Activated T-cell treated with anti-CD3 and anti-CD28 coated beads for 24 hours (primary cell): ENCODE measurements at places on chromosomes 13 and 19.

DNA sequence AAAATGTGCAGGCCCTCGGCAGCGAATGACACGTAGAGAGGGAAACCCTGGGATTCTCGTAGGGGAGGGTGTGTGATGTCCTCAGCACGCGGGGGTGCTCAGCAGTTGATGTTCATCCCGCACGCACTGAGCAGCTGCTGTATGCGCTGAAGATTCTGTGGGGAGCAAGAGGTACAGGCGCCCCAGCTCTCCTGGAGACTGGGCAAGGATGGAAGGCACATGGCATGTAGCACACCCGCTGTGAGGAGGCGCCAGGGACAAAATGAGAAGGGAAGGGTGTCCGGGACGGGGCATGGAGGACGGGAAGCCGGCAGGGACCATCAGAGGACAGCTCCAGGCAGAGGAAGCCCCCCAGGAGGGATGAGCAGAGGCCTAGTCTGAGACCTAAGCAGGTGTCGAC is 15.4 kb downstream of the ATP11A start:
- DNase-seq: no peak

DNA sequence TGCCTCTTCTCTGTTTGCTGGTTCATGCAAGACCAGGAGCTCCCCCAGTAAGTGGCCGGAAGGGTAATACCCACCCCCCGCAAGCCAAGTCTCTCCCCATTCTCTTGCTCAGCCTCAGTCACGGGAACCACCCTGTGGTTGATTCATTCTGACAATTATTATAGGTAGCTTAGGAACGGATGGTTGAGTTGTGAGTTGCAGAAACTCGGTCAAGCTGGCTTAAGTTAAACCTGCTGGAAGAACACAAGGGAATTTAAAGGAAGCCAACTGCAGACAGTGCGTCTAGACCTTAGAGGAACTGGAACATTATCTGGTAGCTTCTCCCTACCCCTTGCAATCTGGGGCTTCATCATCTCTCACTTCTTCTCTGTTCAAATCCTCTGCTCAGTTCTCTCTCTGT is 8.9 kb downstream of the FPR1 start:
- no peak for DNase-seq

DNA sequence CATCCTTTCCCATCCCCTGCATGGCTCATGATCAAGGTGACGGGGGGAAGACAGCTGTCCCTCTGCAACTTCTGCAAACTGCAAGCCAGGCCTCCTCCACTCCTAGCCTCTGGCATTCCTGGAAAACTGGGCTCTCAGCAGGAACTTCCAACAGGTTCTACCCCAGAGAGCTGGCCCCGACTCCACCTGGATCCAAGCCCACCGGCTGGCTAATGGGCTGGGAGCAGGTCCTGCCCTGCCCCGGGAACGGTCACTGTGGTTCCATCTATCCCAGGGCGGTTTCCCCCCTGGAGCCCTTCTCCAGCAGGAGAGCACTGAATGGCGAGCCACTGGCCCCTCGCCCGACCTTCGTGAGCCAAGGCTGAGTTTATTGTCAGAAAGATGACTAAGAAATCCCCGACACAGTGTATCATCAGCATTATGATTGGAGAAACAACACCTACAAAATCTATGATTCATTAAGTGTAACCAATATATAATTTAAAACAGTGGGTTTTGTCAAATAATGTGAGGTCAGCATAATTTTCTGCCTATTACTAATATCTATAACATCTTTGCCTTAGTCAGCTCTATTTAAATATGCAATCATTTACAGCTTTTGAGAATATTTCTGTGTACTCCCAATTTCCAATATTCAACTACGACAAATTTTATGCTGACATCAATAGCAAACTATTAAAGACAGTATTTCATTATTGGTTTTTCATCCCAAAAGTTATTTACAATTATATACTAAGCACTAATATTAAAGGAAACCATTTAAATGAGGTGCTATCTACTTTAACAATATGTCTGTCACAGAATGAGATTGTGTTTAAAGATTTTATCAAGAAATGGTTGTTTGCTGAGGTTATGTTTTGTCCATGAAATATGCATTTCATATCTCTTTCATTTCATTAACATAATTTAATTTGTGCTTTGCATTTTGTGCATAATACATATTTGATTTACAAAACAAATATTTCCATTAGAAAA is 133.0 kb downstream of the URI1 start:
- DNase-seq: no peak

DNA sequence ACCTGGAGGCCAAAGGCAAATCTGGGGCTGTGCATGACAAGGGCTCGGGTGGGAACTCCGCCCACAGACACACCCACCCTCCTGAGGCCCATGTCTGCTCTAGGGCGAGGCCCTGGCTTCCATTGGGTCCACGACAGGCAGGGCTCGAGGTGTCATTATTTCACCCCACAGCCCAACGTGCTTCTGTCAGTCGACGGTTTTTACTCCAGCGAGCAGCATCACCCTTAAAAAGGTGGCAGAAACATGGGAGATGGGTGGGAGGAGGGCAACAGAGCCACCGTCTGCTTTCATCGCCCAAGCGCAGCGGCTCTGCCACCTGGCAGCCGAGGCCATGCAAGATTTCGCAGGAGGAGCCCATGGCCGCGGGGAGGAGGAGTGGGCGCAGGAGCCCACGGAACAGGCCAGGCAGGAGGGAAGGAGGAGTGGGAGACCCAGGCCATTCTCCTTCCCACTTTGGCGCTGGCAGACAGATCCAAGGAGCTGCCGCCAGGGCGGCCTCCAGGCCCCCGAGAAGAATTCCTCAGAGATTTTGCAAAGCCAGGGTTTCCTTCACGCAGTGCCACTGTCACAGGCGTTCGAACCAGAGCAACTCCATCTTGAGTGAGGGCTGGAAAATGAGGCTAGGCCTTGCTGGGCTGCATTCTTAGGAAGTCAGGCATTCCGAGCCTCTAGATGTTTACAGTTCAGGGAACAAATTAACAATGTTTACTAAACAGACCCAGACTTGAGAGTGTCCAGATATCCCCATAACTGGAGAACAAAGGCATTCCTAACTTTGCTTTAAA is 49.3 kb upstream of the TUBGCP3 start:
- no peak for DNase-seq

GRCh38 chr19:45954156-45954555 is 19.5 kb downstream of the NOVA2 start:
- DNase-seq: no peak

GRCh38 chr13:48979892-48980291 is 4.2 kb downstream of the FNDC3A start:
- DNase-seq: no peak

GRCh38 chr19:14350302-14350701 is 30.9 kb upstream of the ADGRE5 start:
- DNase-seq: no peak

DNA sequence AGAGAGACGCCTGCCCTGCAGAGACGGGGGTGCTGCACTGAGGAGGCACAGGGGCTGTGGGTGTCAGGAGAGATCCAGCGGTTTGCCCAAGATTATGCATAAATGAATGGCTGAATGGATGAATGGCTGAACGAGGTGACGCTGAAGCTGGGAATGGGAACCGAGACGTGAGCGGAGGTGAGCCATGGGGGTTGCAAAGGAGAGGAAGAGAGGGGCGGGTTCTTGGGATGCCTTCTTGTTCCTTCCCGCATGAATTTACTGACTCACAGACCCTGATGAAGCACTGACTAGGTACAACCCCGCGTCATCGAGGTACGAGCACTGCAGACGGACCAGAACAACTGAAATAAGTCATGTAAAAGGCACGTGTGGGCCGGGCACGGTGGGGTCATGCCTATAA is 16.7 kb downstream of the DCAF15 start:
- no peak for DNase-seq

DNA sequence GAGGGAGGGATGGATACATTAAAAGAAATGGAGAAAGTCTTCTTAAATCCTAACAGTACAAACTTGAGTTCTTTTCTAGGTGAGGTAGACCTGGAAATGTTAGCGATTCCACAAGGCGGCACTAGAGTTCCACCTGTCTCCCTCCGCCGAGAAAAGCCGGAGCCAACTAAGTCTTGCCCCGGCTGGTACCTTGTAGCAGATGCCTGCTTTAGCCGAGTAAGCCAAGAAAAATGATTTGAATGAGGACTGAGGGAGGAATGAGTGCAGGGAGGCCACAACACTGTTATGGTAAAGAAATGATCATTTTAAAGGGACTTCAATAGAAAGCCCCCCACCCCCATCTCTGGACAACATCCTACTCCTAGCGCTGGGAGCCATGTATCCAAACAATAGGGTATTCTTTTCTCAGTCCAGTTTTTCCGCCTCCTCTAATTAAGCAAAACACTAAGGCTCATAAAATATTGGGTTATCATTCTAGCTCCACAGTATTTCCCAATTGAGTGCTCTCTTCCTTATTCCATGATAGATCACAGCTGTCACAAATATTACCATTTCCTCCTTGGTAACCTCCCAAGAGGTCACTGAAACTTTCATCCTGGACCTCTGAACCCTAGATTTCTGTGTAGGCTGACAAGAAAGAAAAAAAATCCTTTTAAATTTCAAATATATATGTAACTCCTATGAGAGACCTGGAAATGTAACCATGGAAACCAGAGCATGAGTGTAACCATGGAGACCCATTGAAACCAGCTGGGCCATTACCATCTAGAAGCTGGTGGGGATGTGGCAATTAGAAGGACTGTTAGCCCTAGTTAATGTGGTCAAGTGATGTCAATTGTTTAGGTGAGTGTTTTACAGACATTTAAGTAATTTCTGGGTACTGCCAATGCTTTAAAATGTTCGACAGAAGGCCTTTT is 58.3 kb downstream of the GPALPP1 start:
- peak; percentile 72 for DNase-seq

- DNase-seq: no peak
Observed at GRCh38 chr13:50358231-50359040, 343.2 kb downstream of the KCNRG start.

DNA sequence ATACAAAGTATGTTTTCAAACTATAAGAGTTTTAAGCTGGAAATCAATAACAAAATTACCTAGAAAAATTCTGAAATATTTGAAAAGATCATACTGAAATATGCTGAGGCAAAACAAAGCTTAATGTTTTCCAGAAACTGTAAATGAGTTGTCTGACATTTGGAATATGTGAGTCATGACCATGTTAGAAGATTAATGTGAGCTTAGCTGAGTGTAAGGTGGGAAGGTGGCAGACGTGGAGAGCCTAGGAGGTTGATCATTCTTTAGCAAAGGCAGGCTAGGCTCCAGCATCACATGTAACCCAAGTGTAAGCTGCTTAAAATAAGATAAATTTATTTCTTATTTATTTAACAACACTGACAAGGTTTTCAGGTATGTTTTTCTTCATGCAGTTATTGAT is 2086.1 kb upstream of the PCDH20 start:
- DNase-seq: no peak

GRCh38 chr19:43463381-43464133 is 1.9 kb downstream of the LYPD3 start:
- peak; percentile 99 for DNase-seq

DNA sequence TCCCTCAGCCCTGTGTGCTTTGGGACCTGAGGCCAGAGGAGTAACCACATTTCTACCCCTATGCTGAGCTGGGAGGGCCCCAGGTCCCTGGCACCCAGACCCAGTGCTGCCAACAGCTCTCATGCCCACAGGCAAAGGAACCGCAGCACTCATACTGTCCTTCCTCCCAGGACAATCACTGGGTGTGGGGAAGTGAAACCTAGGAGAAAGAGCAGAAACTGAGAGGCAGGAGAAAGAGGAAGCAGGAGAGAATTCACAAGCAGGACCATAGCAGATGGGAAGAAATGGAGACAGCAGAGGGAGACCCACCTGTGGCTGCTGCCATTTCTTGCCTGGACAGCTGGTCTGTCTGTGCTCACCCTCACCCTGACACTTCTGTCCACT is 18.9 kb downstream of the CCDC97 start:
- DNase-seq: no peak

DNA sequence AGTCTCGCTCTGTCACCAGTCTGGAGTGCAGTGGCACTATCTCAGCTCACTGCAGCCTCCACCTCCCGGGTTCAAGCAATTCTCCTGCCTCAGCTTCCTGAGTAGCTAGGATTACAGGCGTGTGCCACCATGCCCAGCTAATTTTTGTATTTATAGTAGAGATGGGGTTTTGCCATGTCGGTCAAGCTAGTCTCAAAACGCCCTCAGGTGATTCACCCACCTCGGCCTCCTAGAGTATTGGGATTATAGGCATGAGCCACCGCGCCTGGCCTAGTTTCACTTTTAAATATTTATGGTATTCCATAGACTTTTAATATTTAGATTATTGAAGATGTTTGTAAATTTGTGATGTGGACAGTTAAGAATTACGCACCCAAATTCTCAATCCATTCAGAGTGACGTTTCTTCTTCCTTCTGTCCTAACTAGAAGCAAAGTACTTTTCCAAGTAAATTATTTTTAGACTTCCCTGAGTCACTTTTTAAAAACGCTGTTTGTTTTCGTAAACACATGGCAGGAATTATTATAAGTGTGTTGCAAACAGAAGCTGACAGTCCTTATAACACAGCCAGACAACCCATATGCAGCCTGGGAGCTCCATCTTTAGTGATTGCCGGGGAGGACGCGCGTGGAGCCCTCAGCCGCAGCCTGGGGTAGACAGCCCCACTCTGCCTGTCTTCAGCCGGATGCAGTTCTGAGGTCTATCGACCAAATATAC is 131.7 kb downstream of the ATP11A start:
- no peak for DNase-seq

GRCh38 chr19:56681702-56682101 is 10.1 kb upstream of the ZNF835 start:
- no peak for DNase-seq

- DNase-seq: no peak
Observed at GRCh38 chr19:47096100-47096704, 17.4 kb downstream of the ZC3H4 start.

GRCh38 chr19:4909897-4910593 is 744 bp downstream of the UHRF1 start:
- DNase-seq: peak; percentile 92

GRCh38 chr19:28126135-28126898 is 1086.6 kb downstream of the UQCRFS1 start:
- DNase-seq: no peak

- DNase-seq: no peak
Observed at GRCh38 chr19:52941941-52942385, 18.7 kb upstream of the ZNF888 start.

GRCh38 chr13:98910501-98910951 is 67.3 kb downstream of the DOCK9 start:
- peak; percentile 18 for DNase-seq

- no peak for DNase-seq
Observed at GRCh38 chr13:99384468-99384867, 77.3 kb upstream of the GPR183 start.

- no peak for DNase-seq
Observed at GRCh38 chr19:33221638-33222037, 4.0 kb downstream of the SLC7A10 start.

- no peak for DNase-seq
Observed at GRCh38 chr13:104976986-104977385, 1558.5 kb downstream of the EFNB2 start.
